Activated CD4-positive, alpha-beta T cell treated with anti-CD3 and anti-CD28 coated beads for 24 hours (primary cell): ENCODE measurements at places on chromosomes 5 and 9.

GRCh38 chr5:114686356-114686755 lies 324.5 kb downstream of the KCNN2 start:
- no peak for DNase-seq

DNA sequence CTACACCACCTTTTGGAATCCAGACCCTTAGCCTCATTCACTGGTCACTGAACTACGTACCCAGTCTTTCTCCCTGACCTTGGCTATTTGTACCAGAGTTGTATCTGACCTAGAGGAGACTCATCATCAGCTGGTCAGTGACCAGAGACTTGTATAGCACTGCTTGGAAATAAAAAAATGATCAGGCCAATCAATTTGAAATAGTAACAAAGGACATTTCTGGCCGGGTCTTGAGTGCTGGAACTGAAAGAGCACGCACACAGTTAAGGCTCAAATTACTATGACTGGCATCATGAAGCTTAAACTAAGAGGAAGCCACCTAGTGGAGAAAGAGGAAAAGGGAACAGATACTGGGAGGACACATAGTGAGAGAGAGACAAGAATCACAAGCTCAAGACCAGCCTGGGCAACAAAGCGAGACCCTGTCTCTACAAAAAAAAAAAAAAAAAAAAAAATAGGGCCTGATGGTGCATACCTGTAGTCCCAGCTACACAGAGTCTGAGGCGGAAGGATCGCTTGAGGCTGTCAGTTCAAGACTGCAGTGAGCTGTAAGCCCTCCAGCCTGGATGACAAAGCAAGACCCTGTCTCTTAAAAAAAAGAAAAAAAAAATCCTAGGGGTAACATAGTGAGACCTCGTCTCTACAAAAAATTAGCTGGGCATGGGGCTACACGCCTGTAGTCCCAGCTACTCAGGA lies 12.8 kb upstream of the SRP19 start:
- no peak for DNase-seq

GRCh38 chr5:25095261-25095660 lies 450.5 kb upstream of the CDH10 start:
- no peak for DNase-seq

GRCh38 chr5:137283801-137284200 lies 215.3 kb downstream of the SPOCK1 start:
- DNase-seq: no peak

DNA sequence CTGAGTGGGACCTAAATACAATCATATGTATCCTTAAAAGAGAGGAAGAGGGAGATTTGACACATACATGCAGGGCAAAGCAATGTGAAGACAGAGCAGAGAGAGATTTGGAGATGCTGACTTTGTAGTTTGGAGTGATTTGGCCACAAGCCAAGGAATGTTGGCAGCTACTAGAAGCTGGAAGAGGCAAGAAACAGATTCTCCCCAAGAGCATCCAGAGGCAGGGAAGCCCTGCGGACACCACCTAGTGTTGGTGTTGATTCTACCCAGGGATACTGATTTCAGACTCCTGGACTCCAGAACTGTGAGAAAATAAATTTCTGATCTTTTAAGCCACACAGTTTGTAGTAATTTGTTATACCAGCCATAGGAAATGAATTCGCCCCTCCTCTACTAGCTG lies 64.9 kb upstream of the OSMR start:
- DNase-seq: no peak

DNA sequence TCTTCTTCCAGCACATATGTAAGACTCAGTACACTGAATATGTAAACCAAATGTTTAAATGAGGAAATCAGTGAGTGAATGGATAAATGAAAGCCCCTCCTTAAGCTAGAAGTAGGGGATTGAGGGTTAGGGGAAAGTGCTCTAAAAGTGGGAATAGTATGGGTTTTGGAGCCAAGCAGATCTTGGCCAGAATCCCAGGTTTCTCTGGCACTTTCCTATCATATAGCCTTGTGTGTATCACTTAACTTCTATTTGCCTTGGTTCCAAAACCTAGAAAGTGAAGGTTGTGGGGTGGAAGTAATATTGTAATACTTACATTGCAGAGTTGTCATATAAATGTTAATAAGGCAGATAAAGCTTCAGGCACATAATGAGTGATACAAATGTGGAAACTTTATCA lies 45.0 kb upstream of the SV2C start:
- no peak for DNase-seq

- no peak for DNase-seq
Observed at GRCh38 chr5:74319076-74319475, 321.5 kb downstream of the ENC1 start.

- DNase-seq: no peak
Observed at GRCh38 chr9:125959951-125960619, 212.9 kb downstream of the PBX3 start.

DNA sequence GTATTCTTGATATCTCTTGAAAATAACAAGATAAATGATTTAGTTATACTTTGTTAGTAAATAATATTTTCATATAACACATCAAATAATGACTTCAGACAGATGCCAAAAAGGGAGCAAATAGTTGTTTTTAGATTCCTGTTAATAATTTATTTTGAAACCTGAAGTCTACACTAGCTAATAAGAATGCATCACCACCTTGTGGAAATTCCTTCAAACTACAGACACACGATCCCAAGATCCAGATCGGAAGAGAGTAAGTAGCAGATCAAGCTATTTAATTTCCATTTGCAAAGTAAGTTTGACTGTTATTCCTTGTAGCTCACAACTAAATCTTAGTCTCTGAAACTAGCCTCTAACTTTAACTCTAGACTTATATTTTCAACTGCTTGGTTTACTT lies 35.5 kb upstream of the ISL1 start:
- no peak for DNase-seq

- DNase-seq: no peak
Observed at GRCh38 chr5:35408146-35408545, 177.9 kb upstream of the PRLR start.

DNA sequence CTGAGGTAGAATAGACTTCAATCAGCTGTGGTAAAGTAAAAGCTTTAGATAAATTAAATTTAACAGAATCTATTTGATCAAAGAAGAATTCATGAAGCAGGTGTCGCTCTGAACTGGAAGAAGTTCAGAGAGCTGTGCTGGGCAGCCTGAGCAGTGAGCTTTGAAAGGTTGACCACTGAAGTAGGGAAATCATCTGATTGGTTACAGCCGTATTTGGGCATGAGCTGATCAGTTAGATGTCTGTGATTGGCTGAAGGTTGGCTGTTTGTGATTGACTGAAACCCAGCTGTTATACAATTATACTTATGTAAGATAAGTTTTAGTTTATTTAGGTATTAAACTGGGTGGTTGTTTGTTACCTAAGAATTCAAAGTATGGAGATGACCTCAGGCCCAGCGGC lies 1174.6 kb downstream of the CDH9 start:
- no peak for DNase-seq

DNA sequence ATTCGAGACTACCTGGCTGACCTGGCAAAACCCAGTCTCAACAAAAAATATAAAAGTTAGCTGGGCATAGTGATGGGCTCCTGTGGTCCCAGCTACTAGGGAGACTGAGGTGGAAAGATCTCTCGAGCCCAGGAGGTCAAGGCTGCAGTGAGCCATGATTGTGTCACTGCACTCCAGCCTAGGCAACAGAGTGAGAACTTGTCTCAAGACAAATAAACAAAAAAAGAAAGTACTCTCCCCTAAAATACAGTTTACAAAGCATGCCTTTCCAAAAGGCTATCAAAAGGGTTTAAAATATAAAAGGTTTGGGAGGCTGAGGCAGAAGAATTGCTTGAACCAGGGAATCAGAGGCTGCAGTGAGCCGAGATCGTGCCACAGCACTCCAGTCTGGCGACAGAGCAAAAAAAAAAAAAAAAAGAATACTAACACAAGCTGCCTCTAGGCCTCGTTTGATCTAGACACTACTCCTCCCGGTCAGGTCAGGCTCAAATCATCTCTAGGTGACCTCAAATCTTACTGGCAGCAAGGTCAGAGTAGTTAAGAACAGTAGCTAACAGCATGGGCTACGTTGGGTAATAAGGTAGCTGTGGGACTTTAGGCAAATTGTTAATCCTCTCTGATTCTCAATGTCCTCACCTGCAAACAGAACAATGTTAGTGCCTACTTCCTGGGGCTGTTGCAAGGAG lies 9.3 kb downstream of the NAIF1 start:
- no peak for DNase-seq

GRCh38 chr9:115240676-115241075 lies 122.7 kb upstream of the TNC start:
- DNase-seq: no peak

- no peak for DNase-seq
Observed at GRCh38 chr5:133360693-133361472, 251.5 kb downstream of the FSTL4 start.

GRCh38 chr9:14345354-14346230 lies 31.7 kb upstream of the NFIB start:
- no peak for DNase-seq

- DNase-seq: no peak
Observed at GRCh38 chr5:10502130-10502529, 60.5 kb downstream of the ROPN1L start.

DNA sequence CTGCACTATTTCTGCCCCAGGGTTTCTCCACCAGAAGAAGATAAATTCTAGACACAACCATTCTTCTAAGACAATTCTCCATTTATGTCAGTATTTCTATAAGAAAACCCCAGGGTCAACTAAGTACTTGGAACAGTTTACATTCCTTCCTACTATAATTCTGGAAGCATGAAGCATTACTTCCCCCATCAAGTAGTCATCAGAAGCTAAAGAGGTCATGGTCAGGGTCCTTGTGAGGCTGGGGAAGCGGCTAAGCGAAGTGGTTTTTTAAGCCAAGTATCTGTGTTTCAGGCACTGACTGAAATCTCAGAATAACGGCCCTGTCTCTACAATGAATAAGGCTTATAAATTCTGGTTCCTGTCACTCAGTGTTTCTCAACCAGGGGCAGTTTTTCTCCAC lies 197.8 kb downstream of the GLIS3 start:
- no peak for DNase-seq

DNA sequence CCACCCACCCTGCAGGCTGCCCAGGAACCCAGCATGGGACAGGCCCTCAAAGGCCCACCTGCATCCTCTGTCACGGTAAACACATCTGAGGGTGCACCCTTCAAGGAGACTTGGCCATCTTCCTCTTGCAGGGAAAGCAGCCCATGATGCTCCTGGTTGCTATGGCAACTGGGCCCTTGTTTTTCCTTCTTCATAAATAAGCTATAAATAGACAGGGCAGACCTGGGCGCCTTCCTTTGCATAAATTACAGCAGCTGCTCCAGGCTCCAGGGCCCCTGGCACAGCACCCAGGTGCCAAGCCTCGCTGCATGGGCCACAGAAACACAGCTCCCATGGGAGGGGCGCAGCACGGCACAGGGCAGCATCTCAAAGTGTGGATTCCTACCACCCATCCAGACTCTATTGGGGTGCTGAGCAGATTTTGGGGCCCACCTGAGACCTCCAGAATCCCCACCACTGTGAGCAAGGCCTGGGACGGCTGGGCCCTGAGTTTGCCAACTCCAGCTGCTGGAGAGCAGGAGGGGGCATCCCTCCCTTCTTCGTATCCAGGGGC lies 5.8 kb upstream of the PSMB7 start:
- no peak for DNase-seq

GRCh38 chr9:136241542-136241941 lies 4.1 kb downstream of the QSOX2 start:
- no peak for DNase-seq

- DNase-seq: no peak
Observed at GRCh38 chr5:142846406-142846805, 76.2 kb downstream of the ARHGAP26 start.

DNA sequence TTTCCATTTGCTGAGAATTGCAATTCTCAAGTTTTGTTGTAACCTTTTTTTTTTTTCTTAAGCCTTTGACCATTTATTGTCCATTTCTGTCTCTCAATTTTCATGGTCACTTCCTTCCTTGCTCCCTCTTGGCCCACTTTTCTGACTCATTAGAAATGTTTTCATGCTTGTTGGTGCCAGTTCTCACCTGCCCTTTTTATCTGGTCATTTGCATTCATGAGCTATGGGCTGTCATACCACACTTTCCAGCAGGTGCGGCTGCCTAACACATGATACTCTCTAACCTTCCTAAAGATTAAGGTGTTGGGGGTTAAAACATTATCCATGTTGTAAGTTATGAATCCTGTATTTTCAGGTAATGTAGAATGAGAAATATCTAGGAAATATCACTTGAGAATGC lies 150.5 kb upstream of the TLX3 start:
- DNase-seq: no peak

- no peak for DNase-seq
Observed at GRCh38 chr9:131980267-131981016, 99.2 kb downstream of the MED27 start.
